ENCODE measurements at places on chromosomes 16 and 17. TPM values are rescaled to one million over a fixed set of nuclear protein-coding genes. Genes with fewer than 3 reads are reported as not detected.

The CISD3 gene
- total RNA-seq: 66.2 TPM

The PRR29 gene
- total RNA-seq: 0.35 TPM

GRCh38 chr16:2451851-2452320, 8.0 kb upstream of the TEDC2 start:
- DNase-seq: no peak

- DNase-seq: no peak
Measured at GRCh38 chr17:21814776-21815175, 122.5 kb downstream of the KCNJ18 start.

Measured in left cardiac atrium (tissue), 4 donors.